CD4-positive, alpha-beta T cell treated with Interleukin-21 for 1 hour (primary cell): ENCODE measurements at places on chromosomes 16 and 17.

DNA sequence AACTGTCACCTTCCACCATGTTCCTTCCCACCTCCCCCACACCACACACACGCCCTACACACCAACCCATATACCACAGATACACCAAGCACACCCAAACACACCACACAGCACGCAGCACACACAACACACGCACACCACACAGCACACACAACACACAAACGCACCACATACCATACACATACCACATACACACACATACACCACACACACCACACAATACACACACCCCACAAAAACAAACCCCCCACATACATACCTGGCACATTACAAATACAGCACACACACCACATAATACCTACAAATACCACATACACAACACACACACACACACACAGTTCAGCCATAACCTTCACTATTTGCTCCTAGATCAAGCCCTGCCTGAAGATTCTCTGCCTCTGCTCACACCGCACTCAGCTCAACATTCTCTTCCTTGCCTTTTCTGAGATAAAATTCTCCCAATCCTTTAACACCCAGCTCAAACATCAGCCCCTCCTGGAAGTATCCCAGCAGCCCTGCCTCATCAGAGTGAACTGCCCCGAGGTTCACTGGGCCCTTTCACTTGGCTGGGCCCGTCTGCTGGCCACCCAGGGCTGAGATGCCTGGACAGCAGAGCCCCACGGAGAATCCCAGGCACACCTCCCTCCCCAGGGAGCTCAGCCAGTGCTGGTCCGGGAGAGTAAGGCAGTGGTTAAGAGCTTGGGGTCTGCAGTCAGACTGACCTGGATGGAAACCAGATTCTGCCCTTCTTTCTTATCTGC, 31.9 kb upstream of the CPNE2 start:
- no peak for DNase-seq

GRCh38 chr16:10579965-10580882, at the start of gene EMP2:
Gene EMP2 (minus strand): TSS chr16:10580598. CDS start chr16:10547617, 32,981 bp downstream.
- no peak for DNase-seq

- no peak for DNase-seq
These were observed 33.8 kb downstream of the CACNA1G start for GRCh38 chr17:50594128-50594823.

DNA sequence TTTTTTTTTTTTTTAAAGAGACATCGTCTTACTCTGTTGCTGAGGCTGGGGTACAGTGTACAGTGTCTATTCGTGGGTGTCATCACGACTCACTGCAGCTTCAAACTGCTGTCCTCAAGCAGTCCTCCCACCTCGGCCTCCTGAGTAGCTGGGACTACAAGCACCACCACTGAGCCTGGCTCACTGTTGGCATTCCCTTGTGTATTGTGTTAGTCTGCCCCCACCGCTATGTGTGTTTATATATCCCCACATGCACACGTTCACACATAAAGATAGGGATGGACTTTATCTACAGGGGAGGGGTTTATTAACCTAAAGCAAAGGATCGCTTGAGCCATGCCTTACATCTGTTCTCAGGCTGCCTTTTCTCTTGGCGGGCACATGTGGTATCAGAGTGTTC, 63.8 kb downstream of the SEC14L1 start:
- DNase-seq, result no peak

GRCh38 chr17:31830971-31831858, 27.8 kb downstream of the COPRS start:
- DNase-seq, result no peak

- no peak for DNase-seq
These were observed 40.6 kb downstream of the MIS12 start for GRCh38 chr17:5526821-5527598.

DNA sequence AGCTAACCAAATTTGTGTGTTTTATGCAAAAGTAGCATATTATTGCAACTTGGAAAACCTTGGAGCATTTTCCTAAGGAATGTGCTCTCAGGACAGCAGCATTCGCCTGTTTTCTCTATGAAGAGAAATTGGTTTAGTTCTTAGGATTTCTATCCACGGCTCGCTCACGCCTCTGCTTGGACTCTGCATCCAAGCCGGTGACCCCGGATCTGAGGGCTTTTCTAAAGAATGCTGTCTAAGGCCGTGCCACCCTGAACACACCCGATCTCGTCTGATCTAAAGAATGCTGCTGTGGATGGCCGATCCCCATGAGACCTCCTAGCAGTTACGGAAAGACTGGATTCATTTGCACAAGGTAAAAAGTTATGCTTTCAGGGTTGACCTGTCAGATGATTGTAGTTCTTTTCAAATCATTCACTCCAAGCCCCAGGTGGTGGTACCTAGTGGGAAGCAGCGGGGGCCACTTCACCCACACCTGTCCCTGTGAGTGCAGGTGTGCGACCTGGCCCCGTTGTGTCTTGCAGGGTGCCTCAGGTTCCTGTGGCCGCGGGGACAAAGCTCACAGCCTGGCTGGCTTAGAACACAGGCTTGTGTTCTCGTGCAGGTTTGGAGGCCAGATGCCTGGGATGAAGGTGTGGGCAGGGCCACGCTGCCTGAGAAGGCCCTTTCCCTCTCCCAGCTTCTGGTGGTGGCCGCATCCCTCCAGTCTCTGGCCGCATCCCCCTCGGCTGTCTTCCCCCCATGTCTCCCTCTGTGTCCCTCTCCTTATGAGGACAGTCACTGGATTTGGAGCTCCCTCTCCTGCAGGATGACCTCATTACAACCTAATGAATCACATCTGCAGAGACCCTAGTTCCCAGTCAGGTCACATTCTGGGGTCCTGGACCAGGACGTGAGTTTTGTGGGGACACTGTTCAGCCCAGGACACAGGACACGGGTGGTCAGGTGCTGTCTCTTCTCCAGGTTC, 71.1 kb downstream of the BANP start:
- DNase-seq, result no peak

DNA sequence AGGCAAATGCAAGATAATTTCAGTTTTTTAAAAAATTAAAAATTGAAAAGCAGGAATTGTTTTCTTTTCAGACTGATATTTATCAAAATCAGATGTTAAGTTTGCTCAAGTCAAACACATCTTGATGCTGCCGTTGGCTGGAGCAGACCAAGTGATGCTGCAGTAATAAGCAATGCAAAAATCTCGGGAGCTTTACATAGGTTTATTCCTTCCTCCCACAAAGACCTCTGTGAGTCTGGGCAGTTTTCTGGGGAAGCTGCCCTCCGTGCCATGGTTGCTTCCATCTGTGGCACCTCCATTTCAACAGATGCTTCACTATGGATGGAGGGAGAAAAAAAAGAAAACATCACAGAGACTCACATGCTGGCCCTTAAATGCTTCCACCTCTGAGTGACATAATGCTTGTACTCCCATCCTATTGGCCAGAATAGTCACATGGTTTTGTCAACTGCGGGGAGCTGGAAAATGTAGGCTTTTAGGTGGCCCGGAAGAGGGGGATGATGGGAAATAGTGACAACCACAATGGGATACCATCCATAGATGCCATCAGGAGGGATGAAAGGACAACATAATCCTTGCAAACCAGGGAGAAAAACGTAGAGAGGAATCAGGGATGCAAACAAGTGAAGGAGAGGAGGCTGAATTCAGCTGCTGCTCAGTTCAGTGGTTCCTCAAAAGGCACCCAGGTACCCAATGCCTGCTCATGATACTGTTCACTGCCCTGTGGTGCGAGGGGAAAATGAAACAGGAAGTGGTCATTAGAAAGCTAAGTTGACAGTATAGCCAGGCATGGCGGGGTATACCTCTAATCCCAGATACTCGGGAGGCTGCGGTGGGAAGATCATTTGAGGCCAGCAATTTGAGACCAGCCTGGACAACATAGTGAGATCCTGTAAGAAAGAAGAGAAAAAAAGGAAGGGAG, 13.5 kb upstream of the ERCC4 start:
- DNase-seq, result no peak

- DNase-seq, result no peak
These were observed 27.7 kb downstream of the CDIP1 start for GRCh38 chr16:4510747-4511426.

DNA sequence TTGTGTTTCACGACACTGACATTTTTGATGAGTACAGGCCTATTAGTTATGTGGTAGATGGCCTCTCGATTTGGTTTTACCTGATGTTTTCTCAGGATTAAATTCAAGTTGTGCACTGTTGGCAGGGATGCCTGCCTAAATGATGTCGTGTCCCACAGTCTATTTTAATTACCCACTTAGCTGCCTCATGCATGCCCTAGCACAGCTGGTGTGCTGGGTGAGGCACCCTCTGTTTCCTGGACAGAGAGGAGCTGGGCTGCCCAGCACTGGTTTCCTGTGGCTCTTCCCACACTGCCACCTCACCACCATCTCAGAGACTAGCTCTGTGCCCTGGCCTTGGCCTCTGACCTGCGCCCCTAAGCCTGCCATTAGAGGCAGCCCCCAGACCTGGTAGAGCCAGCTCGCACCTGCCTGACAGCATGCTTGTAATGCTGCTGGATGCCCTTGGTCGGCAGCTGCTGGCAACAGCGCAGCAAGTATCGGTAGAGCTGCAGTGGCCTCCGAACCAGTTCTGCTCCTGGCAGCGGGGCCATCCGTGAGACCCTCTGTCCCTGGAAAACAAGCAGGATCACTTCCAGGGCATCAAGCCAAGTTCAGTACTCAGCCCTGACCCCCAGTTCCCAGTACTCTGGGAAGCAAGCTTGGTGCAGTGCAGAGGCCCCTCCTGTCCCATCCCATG, 10.9 kb downstream of the LYRM9 start:
- no peak for DNase-seq

DNA sequence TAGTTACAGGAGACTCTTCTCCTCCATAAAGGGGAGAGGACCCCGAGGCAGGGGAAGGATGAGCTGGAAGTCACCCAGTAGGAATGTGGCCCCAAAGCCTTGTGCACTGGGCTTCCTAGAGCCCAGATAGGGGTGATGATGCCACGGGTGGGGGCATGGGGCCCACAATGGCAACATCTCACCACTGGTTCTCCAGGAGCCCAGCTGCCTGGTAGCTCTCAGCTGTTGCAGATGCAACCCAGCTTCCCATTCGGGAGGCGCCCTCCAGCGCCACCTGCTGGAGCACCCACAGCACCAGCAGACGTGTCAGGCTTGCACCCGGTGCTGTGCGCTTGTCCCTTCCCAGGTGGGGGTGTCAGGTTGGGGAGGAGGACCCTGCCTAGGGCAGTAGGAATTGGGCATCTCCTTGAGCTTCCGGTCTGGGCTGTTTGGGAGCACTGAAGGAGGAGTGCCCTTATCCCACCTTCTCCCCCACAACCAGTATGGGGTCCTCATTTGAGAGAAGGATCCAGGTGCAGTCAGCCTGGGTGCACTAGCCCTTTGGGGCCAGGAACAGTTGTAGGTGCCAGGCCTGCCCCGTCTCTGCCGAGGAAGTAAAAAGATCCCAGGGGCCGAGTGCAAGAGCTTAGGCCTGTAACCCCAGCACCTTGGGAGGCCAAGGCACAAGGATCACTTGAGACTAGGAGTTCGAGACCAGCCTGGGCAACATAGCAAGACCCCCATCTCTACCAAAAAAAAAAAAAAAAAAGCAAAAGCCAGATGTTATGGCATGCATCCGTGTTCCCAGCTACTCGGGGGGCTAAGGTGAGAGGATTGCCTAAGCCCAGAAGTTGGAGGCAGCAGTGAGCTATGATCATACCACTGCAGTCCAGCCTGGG, 14.4 kb downstream of the CDIPT start:
- peak; percentile 83 for DNase-seq

GRCh38 chr17:72382971-72383722, 262.3 kb downstream of the SOX9 start:
- DNase-seq, result no peak

DNA sequence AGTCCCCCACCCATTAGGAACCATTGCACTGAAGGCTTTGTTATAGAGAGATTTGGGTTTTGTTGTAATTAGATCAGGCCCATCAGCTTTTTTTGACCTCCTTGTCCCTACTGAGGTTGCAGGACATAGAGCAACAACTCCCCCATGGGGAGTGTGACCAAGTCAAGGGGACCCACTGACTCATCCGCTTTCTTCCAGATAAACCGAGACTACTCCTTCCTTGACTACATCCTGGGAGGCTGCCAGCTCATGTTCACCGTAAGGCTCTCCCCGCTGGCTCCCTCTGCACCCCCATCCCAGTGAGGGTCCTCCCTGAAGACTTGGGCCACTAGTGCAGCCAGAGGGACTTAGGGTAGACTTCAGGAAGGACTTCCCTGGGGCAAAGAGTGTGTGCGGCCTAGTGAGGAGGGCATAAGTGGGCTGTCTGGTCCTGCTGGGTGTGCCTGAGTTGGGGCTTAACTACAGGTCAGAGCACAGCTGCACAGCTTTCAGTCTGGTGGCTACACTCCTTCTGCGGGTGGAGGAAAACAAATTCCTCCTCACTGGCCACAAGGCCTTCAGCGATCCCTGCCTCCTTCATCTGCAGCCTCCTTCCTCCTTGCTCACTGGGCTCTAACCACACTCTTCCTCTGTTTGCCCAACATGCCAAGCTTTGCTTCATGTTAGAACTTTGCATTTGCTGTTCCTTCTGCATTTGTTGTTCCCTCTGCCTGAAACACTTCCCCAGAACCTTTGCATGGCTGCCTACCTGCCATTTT, 31.0 kb downstream of the CPNE2 start:
- no peak for DNase-seq

DNA sequence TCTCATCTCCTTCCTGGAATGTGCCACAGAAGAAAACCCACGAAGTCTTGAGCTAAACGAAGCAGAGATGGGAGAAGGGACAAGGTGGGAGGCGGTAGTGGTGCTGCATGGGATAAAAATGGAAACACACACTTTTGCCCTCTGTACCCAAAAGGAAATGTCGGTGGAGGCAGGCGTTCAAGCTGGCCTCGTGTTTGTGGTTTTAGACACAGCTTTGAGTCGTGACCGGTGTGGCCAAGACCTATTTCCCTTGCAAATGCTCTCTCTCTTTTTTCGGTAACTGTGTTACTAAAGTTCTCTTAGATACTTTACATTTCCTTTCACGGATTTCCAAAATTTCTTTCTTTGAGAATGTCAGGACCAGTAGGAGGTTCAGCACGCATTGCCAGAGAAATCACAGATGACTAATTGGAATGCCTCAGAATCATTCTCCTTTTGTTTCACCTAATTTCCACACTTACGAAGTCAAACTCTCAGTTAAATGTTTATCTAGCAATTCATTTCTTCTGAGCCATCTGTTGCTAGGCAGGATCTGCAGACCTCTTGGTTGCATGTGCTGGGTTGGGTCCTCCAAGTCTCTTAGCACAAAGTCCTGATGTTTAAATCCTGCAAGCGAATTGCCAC, 412.3 kb downstream of the MAF start:
- DNase-seq, result no peak

DNA sequence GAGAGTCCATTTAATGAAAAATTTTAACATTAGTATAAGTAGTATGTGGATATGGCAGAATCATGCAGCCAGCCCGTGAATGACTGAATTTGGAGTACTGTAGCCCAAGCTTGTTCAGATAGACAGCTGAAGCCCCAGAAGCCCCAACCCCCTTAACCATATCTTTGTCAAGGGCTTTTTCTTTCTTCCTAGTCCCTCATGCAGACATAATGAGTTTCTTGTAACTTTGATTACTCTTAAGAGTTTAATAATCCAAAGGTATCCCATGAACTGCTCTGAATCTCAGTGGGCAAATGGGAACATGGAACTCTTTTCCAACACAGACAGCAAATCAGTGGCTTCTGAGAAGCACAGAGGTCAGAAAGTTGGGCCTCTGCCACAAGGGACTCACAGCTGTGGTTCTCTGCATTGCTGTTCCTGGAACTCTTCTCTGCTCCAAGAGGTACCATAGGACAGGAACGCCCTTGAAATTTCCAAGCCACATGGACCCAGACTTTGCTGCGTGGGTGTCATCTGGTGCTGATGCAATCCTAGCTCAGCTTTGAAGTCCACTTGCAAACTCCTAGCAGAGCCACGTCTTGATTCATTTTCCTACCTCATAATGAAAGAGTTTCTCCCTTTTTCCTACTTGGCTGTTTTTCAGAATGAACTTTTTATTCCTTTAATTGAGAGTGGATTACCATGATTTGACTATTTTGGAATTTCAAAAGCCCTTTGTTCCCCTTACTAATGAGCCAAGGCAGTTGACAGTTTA, 18.1 kb downstream of the LYRM1 start:
- no peak for DNase-seq
